ENCODE measurements at places on chromosomes 7 and 10.

DNA sequence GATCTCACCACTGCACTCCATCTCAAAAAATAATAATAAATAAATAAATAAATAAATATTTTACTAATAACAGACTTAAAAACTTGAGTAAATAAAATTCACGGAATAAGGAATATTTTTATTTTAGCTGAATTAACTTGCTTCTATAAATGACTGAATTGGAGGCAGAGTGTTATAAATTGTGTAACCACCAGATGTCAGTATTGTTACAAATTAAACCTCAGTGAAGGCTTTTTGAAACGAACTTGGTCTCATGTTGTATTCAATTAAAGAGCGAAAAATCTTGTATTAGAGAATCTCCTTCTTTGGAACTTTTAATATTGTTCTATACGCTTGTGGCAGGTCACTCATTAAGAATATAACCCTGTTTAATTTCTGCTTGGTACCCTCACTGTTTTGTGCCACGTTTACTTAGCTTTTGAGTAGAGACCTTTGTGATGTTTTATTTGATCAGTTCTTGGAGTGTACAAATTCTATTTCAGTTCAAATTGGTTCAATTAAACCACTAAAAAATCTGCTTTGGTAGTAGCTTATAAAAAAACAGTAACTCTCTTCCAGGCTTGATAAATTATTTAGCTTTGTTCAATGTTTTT, 45.6 kb upstream of the SCIN start:
- no peak for DNase-seq

GRCh38 chr10:28892818-28893547, 215.7 kb downstream of the BAMBI start:
- DNase-seq, result no peak

GRCh38 chr7:12685550-12685949, 1.9 kb upstream of the ARL4A start:
- DNase-seq, result peak; percentile 26

- no peak for DNase-seq
Observed at GRCh38 chr10:63707254-63707910, 186.2 kb downstream of the REEP3 start.

DNA sequence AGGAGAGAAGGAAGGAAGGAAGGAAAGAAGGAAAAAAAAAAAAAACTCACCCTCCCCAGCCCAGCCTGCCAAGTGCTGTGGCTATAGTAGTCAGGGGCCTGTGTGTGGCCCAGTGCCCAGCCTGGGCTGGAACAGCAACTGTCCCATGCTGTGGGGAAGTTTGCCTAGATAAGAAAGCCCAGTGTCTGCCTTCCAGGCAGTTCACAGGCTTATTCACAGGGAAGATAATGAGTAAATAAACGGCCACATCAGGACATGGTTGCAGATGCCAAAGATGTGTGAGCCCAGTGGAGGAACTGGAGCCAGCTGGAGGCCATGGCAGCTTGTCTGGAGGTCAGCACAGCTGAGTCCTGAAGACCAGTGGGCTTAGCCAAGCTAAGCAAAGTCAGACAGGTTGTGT, 132.4 kb upstream of the FOXK1 start:
- DNase-seq, result no peak

DNA sequence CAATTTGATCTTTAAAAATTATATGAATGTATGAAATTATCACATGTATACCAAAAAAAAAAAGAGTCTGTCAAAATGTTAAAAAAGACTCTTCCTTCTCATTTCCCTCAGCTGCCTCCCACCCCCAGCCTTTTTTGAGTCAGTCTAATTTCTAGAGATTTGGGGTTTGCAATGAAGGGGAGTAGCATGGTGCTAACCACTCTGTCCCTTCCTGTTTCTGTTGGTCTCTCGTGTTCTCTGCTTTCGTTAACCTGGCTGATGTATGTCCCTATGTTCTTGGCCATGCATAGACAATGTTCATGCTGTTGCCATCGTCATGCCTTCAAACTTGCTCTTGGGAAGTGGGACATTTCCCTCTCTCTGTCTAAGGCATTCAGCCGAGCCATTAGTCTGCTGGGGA, 474.1 kb downstream of the LRMDA start:
- DNase-seq, result no peak
